Stimulated activated CD8-positive, alpha-beta memory T cell treated with anti-CD3 and anti-CD28 coated beads, Interleukin-15, amount 100 ng/mL, for 1 hour (primary cell): ENCODE measurements at places on chromosomes 12 and 14.

DNA sequence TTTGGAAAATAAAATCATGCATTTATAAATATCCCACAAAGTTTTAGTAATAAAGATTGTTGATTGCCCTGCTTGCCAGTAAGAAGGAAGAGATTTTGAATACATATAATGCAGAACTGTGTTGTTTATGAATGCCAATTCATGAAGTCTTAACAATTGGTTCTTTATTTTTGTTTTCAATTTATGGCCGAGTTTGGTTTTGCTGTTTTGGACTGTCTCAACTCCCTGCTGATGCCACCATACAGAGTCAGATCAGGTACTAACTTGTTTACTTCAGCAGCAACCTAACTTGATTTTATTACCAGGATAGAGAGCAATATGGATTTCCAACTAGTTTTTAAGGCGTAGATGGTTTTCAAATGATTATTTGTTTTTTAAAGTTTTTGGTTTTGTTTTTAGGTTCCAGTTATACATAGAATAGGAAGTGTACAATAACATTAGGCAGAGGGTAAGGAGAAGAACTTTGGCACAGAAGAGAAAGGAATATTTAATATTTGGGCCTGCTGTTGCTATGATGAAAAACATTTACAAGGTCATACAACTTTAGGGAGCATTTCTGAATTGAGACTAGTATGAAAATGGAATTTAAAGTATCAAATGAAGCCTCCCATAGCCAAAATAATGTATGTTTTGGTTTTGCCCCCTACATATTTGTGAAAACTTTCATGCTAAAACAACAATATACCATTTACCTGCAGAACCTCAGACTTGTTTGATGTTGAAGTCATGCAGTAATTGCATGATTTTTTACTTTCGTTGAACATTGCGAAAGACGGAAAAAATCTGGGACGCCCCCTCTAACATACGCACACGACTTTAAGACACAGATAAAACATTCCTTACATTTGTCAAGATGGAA is 904 bp upstream of the FAM177A1 start:
- no peak for DNase-seq

- no peak for DNase-seq
Measured at GRCh38 chr14:86237733-86238132, 707.8 kb downstream of the FLRT2 start.

DNA sequence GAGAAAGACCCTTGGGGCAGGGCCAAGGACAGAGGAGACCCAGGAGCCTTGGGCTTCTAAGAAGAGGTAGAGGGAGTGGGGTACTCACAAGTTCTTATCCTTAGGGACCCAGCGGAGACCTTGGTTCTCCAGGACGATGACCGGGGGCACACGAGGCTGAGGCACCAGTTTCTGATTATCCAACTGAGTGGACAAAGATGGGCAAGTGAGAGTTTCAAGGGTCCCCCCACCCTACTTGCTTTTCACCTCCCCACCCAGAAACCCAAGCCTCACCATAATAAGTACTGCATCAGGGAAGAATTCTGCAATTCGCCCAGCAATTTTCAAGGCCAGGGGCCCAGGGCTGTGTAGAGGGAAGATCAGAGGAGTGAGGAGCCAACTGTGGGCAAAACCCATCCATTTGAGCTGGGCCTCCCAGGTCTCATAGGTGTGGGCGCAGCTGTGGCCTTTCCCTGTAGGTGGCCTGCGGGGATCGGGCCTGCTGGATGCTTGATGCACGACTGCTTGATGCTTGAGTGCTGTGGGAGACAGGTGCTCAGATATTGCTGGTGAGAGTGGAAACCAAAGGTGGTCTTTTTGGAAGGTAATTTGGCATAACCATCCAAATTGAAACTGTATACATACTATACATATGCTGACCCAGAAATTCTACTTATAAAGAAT is 2.0 kb downstream of the EMC9 start:
- DNase-seq, result no peak

DNA sequence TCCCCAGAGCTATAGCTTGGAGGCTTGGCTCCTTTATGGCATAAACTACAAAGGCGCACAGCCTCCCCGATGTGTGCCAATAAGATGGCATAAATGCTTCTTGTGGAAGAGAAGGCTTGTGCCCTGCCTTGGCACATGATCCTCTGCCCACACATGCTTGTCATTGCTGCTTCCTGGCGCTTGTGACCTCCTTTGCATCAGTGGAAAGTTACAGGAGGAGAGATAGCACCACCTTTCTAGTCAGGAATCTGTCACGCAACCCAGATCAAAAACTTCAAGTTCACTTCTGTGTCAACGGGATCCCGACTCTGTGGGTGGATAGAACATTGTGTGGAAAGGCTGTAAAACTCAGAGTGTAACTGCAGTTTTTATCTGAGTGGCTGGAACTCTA is 183.8 kb upstream of the HIF1A start:
- DNase-seq, result no peak

GRCh38 chr12:122106843-122107242 is 28.3 kb downstream of the MLXIP start:
- no peak for DNase-seq

- no peak for DNase-seq
Measured at GRCh38 chr12:23948291-23948690, 1.2 kb downstream of the SOX5 start.

DNA sequence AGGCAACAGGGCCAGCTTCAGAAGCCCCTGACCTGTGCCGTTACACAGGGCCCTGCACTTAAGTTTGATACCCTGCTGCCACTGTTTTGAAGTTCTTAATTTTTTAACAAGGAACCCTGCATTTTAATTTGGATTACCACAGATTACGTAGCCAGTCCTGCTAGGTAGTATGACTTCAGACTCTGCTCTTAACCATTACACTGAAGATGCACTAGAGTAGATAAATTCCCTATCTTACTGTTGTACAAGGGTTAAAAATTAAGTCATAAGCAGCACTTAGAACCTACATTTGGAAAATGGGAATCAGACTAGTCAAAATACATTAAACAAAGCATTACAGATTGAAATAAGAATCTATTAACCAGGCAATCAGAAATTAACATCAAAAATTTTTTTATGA is 2.3 kb downstream of the GNPNAT1 start:
- no peak for DNase-seq
